ENCODE measurements at places on chromosomes 6 and 20. TPM values are rescaled to one million over a fixed set of nuclear protein-coding genes. Genes with fewer than 3 reads are reported as not detected.

DNA sequence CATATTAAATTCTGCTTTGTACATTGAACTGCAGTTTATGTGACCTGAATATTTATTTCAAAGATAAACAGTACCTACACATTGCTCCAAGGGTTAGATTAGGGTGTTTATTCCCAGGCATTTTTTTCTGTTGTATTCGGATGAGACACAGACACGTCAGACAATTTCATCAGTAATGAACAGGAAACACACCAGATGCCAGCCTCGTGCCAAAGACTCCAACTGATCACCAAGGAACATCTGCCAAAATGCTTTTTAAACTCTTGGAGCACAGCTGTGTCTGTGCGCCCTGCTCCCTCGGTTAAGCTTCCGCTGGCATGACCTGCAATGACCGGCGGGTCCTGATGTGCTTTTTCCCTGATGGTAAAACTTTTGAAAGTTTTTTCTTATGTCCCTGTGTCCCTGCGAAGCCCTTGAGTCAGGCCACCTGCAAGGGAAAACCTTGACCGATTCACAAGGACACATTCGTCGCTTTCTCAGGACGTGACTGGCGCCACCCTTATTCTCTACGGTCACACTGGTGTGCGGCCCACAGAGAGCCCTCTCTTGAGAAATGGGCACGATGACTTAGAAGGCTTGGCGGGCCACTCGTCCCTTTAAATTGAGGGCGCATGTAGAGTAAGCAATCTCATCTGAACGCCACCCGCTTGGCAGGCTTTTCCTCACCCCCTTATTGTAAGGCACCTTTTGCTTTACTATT is 173.9 kb downstream of the QKI start:
- DNase-seq = no peak

The MYLIP gene
- polyA plus RNA-seq = 7.2 TPM

The ZNF831 gene
- polyA plus RNA-seq = 0.06 TPM

DNA sequence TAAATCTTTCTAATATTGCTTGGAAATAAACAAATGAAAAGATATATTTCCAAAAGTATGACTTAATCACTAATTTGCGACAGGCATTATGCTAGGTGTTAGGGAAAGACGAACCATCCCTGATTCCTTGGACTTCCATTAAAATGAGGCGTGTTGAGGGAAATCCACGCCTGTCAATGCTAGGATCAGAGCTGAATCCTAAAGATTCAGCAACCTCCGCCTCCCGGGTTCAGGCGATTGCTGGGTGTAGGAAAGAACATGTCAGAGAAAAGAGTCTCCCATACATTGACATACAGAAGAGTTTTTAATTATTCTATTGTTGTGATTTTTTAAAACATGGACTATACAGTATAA is 16.8 kb upstream of the PRSS16 start:
- no peak for DNase-seq

The PTK6 gene
- not detected for polyA plus RNA-seq

DNA sequence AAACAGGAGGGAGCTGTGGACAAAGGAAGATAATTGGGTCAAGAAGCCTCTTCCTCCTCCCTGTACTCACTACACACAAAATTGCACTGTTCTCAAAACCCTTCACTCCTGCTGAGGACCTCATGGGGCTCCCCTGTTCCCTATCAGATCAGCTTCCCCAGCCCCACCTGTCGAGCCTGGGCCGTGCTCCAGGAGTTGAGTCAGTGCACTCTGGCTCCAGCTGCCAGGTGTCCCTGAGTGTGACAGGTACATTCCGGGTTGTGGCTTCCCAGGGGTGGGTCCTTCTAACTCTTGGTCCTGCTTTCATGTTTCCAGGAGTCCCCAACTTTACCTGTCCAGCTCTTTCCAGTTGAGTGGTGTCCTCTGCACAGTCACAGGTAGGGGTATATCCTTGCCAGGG is 8.4 kb downstream of the RAB5IF start:
- no peak for DNase-seq

- DNase-seq = no peak
Measured at GRCh38 chr6:13557841-13558240, 16.6 kb upstream of the SIRT5 start.

GRCh38 chr6:163790266-163790840 is 375.8 kb downstream of the QKI start:
- no peak for DNase-seq

DNA sequence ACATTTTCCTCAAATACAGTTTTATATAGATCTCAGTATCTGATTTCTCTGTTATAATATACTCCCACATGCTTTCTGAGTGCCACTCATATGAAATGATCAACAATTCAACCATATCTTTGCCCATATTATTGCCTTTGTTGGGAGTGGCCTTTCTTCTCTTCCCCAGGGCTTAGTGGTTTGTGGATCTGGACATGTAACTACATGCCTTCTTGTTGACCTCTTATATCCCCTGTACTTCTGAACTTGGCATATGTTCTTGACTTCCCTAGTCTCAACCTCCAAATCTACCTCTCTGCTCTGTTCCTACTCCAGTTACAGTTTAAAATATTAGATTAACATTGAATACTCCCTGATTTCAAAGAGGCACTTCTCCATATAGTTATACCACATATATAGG is 34.3 kb upstream of the PRIM2 start:
- no peak for DNase-seq

All from heart left ventricle (tissue), 16 donors.